ENCODE measurements at places on chromosomes 11 and 22.

- no peak for DNase-seq
These were observed 44.3 kb downstream of the LRRC32 start for GRCh38 chr11:76626266-76626665.

DNA sequence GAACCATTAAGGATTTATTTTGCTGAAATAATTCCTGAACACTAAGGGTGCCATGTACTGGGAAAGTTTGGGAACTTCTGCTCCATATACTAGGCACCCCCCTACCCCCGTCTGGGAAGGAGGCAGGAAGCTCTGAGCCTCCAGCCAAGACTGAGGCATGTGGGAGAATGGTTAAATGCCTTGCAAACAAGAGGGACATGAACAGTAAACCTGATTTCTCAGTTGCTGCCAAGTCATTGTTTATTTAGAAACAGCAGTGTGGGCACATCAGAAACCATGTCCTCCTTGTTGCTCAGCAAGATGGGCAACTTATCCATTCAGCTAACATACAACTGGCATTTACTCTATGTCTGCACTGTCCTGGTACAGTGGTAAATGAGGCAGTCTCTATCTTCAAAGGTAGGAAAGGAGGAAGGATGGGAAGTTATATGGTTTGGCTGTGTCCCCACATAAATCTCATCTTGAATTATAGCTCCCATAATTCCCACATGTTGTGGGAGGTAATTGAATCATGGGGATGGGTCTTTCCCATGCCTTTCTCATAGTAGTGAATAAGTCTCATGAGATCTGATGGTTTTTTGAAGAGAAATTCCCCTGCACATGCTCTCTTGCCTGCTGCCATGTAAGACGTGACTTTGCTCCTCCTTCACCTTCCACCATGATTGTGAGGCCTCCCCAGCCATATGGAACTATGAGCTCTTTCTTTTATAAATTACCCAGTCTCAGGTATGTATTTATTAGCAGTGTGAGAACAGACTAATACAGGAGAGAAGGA is 459.1 kb downstream of the MIAT start:
- no peak for DNase-seq

DNA sequence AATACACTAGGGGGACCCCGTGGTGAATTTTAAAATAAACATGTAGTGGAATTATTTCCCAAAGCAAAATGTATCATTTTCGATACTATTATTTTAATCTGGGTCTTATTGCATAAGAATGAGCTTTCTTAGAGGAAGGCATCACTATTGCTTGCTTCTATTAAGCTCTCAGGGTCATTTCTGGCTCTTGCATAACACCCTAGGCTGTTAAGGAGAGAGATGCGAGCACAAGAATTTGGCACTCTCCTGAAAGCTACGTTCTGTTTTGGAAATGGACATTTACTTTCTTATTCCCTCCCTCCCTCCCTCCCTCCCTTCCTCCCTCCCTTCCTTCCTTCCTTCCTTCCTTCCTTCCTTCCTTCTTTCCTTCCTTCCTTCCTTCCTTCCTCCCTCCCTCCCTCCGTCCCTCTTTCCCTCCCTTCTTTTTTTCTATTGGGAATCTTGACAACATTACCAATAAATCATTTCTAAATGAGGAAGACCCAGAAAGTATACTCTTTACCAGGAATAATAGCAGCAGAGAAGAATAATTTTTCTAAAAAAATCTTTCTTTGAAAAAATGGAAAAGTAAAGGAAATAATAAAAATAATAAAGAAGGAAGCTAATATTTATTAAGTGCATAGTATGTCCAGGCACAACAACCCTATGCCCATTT is 83.6 kb upstream of the BDNF start:
- no peak for DNase-seq

- no peak for DNase-seq
These were observed 1248.4 kb downstream of the BRD1 start for GRCh38 chr22:48579043-48579927.

DNA sequence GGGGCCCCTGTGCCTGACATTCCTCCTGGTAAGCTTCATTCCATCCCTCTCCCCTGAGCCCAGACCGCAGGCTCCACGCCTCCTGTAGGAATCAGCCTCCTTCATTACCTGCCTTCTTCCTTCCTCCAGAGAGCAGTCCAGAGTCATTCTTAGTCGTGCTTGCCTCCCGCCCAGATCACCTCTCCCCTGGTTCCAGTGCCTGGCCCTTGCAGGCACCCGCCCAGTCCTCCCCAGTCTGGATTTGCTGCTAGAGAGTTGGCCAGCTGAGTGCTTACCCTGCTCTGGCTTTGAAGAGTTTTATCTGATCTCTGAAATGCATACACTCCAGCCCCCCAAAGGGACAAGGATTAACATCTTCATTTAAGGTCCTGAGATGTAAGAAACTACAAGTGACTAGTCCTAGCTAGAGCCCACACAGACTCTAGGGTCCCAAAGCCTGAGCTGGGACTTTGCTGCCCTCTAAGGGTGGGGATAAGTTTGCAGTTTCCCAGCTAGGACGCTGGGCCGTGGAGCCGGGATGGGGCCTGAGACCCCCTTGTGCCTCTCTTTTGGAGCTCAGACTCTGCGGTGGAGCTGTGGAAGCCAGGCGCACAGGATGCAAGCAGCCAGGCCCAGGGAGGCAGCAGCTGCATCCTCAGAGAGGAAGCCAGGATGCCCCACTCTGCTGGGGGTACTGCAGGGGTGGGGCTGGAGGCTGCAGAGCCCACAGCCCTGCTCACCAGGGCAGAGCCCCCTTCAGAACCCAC is 1.6 kb downstream of the NR1H3 start:
- no peak for DNase-seq

- DNase-seq, result no peak
These were observed 10.0 kb downstream of the SBF2 start for GRCh38 chr11:10283991-10284390.

GRCh38 chr11:100182350-100182749 is 504.7 kb upstream of the ARHGAP42 start:
- no peak for DNase-seq

GRCh38 chr22:32123657-32124056 is 35.4 kb downstream of the C22orf42 start:
- no peak for DNase-seq

DNA sequence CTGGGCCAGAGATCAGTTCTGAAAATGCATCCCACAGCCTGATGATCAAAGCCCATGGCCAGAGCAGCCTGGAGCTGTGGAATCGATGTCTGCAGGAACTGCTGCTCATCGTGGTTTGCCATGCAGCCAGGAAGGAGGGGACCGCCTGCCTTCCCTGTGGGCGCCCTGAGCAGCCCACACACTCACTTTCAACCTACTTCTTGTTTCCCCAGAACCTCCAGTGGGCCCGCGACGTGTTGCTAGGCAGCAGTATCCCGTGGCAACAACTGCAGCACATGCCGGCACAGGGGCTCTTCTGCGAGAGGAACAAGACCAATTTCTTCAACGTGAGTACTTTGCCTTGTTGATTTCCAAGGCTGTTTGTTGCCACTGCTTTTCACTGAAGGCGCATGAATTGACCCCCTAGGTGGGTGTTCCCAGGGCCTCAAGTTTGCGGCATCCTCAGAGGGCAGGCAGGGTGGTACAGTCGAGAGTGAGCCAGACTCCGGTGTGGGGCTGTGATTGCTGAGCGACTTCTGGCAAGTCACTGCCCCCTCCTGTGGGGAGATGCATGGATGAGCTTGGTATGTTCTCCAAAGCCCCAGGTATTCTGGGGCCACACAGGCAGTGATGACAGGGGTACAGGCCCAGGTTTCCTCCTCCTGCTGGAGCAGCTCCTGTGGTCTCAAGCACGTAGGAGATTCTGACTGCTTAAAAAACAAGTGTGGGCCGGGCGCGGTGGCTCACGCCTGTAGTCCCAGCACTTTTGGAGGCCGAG is 47.0 kb upstream of the SUSD2 start:
- DNase-seq, result no peak

GRCh38 chr22:49734882-49735281 is 92.8 kb downstream of the BRD1 start:
- no peak for DNase-seq

DNA sequence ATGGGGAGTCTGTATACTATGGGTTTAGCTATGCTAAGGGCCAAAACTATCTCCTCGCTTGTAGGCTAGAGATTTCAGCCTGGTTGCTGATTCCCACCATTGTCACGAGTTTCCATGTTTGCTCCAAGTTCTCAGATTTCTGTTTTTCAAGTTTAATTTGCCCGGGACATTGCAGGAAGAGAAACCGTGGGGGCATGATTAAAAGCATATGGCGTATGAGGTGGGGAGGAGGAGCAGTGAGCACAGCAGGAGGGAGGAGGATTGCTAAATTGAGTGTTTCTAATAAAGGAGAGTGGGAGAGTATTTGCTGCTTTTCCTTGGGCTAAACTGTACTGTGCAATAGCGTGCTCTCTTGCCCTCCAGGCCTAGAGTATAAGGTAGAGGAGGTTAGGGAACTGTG is 558.4 kb downstream of the METTL15 start:
- DNase-seq, result no peak

Measured in activated CD4-positive, CD25-positive, alpha-beta regulatory T cell (primary cell).